ENCODE measurements at places on chromosomes 12 and 14. TPM values are rescaled to one million over a fixed set of nuclear protein-coding genes. Genes with fewer than 3 reads are reported as not detected.
A peak's percentile ranks its signal among the peaks of the same experiment; 100 is the strongest.

- H3K4me3 ChIP-seq: no peak overlapping the region
- H3K27ac ChIP-seq: no peak overlapping the region
- no peak for DNase-seq
- H3K27me3 ChIP-seq: no peaks in the 10 kb centered on the region
Observed at GRCh38 chr12:77189458-77189857, 124.1 kb upstream of the E2F7 start.

GRCh38 chr12:30385706-30386105 lies 310.0 kb downstream of the IPO8 start:
- H3K4me1 ChIP-seq: no peaks in the 10 kb centered on the region
- no peak overlapping the region for H3K27ac ChIP-seq
- DNase-seq: no peak

DNA sequence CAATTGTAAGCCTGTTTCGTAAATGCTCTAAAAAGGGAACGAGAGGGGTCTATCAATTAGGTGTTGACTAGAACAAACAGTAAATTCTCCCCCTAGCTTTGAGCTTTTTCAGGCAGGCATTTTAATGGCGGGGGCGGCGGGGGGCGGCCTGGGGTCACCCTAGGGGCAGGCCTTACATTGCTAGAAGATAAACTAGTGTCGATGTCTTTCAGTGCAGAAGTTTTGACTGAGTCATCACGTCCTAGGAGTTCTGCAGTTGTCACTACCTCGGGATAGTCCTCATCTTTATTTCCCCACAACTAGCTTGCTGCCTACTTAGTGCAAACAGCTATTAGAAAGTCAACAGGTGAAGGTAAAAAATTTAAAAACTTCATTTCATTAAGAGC lies 1.6 kb downstream of the ATP6V1D start:
- H3K36me3 ChIP-seq: no peaks in the 10 kb centered on the region
- peaks cover 8% of the 10 kb centered on the region for H3K4me1 ChIP-seq
- no peaks in the 10 kb centered on the region for H3K27me3 ChIP-seq
- no peak overlapping the region for H3K4me3 ChIP-seq
- H3K27ac ChIP-seq: no peak overlapping the region

GRCh38 chr14:38124506-38124905 lies 83.2 kb upstream of the SSTR1 start:
- no peaks in the 10 kb centered on the region for H3K27me3 ChIP-seq
- no peaks in the 10 kb centered on the region for H3K36me3 ChIP-seq
- no peak overlapping the region for H3K27ac ChIP-seq
- H3K4me3 ChIP-seq: no peak overlapping the region

DNA sequence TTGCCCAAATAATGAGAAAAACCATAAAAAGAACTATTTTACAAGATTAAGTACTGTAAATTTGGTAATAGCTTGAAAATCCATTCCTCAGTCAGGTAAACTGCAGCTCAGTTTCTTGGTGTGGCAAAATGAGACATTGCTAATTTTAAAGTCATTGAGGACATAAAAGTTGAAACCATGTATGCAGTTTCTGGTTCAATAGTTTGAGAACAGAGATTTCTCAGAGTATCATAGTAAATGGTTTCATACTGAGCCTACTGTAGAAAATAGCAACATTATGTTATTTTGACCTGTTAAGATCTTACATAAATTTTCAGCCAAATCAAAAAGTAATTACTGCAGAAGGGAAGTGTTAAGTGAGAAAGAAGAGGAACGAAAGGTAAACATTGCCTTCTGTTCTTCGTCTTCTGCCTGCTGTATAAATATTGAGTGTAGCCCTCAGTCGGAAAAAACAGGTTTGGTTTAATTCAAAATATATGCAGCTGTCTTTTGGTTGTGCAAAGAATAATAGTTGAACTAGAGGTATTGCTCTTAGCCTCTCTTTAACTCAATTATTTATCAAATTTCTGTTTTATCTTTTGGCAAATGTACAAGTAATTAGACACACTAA lies 119.6 kb downstream of the SYNE2 start:
- no peak for DNase-seq
- peaks cover 3% of the 10 kb centered on the region for H3K4me1 ChIP-seq
- H3K36me3 ChIP-seq: peaks cover 4% of the 10 kb centered on the region
- no peak overlapping the region for H3K4me3 ChIP-seq
- H3K27me3 ChIP-seq: no peaks in the 10 kb centered on the region
- H3K27ac ChIP-seq: no peak overlapping the region

- no peaks in the 10 kb centered on the region for H3K36me3 ChIP-seq
- H3K27me3 ChIP-seq: no peaks in the 10 kb centered on the region
- H3K4me1 ChIP-seq: peaks cover 5% of the 10 kb centered on the region
- H3K27ac ChIP-seq: no peak overlapping the region
- no peak overlapping the region for H3K4me3 ChIP-seq
Observed at GRCh38 chr12:31578632-31579031, 12.3 kb downstream of the DENND5B start.

- H3K4me3 ChIP-seq: no peak overlapping the region
- no peaks in the 10 kb centered on the region for H3K36me3 ChIP-seq
- no peak overlapping the region for H3K27ac ChIP-seq
- no peak for DNase-seq
Observed at GRCh38 chr12:78155546-78155945, 324.9 kb downstream of the NAV3 start.

GRCh38 chr12:70415987-70416386 lies 49.9 kb downstream of the KCNMB4 start:
- no peaks in the 10 kb centered on the region for H3K36me3 ChIP-seq
- H3K27me3 ChIP-seq: no peaks in the 10 kb centered on the region
- no peak overlapping the region for H3K4me3 ChIP-seq
- no peaks in the 10 kb centered on the region for H3K4me1 ChIP-seq
- no peak overlapping the region for H3K27ac ChIP-seq

GRCh38 chr12:71504476-71504875 lies 64.9 kb downstream of the LGR5 start:
- H3K27me3 ChIP-seq: no peaks in the 10 kb centered on the region
- no peaks in the 10 kb centered on the region for H3K4me1 ChIP-seq
- no peak overlapping the region for H3K27ac ChIP-seq
- H3K4me3 ChIP-seq: no peak overlapping the region

GRCh38 chr12:47216150-47216677 lies 136.5 kb upstream of the AMIGO2 start:
- no peaks in the 10 kb centered on the region for H3K36me3 ChIP-seq
- no peaks in the 10 kb centered on the region for H3K4me1 ChIP-seq
- H3K4me3 ChIP-seq: no peak overlapping the region
- no peaks in the 10 kb centered on the region for H3K27me3 ChIP-seq
- DNase-seq: no peak

DNA sequence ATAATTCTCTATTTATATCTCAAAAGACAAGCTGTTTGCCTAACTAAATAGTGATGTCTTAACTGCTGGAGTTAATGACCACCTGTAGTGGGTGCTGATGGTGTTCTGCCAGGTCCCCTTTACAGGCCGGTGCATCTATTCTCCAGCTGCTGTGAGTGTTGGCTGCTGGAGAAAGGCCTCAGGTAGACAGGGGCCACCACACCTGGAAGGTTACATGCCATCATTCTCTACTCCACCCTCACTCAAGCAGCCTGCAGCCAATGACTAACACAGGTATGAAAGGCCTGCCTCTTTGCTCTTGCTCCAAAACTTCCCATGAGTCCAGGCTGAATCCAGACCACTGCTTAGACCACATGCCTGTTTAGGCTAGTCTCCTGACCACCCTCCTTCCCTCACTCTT lies 73.9 kb downstream of the RPS6KA5 start:
- no peak for DNase-seq
- no peak overlapping the region for H3K27ac ChIP-seq
- no peaks in the 10 kb centered on the region for H3K36me3 ChIP-seq
- H3K4me1 ChIP-seq: no peaks in the 10 kb centered on the region

DNA sequence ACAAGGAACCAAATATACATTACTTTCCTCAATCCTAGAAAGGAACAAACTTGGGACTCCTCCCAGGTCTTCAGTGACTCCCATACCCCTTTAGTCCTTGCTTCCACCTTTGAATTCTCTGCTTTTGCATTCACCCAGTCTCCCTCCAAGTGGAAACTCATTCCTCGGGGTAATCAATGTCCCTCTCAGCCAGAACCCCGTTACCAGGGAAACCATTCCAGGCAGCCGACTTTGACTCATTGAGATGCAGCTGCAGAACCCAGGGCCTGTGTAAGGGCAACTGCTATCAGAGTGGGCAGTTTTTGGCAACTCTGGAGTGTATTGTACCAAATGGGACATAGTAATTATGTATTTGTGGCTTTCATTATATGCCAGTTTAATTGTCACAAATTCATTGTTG lies 186.2 kb downstream of the NRXN3 start:
- H3K36me3 ChIP-seq: no peaks in the 10 kb centered on the region
- H3K4me3 ChIP-seq: no peak overlapping the region
- H3K4me1 ChIP-seq: no peaks in the 10 kb centered on the region
- DNase-seq: no peak
- H3K27me3 ChIP-seq: no peaks in the 10 kb centered on the region

- H3K27me3 ChIP-seq: no peaks in the 10 kb centered on the region
- H3K36me3 ChIP-seq: no peaks in the 10 kb centered on the region
- no peaks in the 10 kb centered on the region for H3K4me1 ChIP-seq
- H3K27ac ChIP-seq: no peak overlapping the region
- DNase-seq: no peak
- H3K4me3 ChIP-seq: no peak overlapping the region
Observed at GRCh38 chr14:96078625-96079016, 39.5 kb downstream of the C14orf132 start.

- no peak overlapping the region for H3K27ac ChIP-seq
- DNase-seq: no peak
- no peaks in the 10 kb centered on the region for H3K4me1 ChIP-seq
- no peak overlapping the region for H3K4me3 ChIP-seq
- no peaks in the 10 kb centered on the region for H3K27me3 ChIP-seq
- H3K36me3 ChIP-seq: no peaks in the 10 kb centered on the region
Observed at GRCh38 chr14:91294153-91294552, 49.6 kb upstream of the GPR68 start.

DNA sequence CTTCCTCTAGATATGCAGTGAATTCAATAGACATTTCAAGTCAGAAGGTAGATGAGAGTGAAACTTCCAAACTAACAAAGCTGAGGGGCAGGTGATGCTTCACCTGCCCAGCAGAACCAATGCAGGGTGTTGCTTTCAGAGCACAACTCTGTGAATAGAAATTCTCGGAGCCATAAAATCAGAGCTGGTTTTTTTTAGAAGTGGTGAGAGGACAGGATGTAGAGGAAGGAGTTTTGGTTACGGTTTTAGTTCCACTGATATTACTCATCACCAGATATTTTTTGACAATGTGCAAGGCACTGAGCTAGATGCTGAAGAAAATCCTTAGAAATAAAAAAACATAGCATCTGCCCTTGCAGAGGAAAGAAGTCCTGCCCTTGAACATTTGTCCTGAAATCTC lies 62.2 kb downstream of the BMP4 start:
- no peak for DNase-seq
- H3K4me1 ChIP-seq: no peaks in the 10 kb centered on the region
- no peaks in the 10 kb centered on the region for H3K27me3 ChIP-seq
- no peaks in the 10 kb centered on the region for H3K36me3 ChIP-seq
- no peak overlapping the region for H3K27ac ChIP-seq

DNA sequence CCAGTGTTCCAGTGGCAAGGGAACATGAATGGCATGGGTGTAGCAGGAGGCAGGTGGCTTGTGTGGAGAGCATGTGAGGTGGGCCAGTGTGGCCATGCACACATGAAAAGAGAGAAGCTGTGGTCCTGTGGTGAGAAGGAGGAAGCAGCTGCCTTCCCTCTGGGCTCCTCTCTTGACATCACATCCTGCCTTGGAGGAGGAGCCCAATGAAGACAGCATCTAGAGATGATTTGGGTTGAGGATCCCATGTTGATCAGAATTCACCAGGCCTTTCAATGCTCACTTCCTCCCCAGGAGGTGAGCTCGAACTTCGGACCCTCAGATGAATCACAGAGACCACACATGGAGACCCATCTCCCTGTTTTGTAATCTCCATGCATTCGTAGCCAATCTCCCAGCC lies 82.6 kb downstream of the LRRC74A start:
- H3K4me1 ChIP-seq: peaks cover 13% of the 10 kb centered on the region
- H3K4me3 ChIP-seq: no peak overlapping the region
- H3K36me3 ChIP-seq: no peaks in the 10 kb centered on the region
- no peak for DNase-seq

GRCh38 chr12:26936559-26937442 lies 980 bp downstream of the INTS13 start:
- no peak overlapping the region for H3K27ac ChIP-seq
- H3K36me3 ChIP-seq: no peaks in the 10 kb centered on the region
- peaks cover under 1% of the 10 kb centered on the region for H3K4me1 ChIP-seq
- no peak for DNase-seq
- H3K4me3 ChIP-seq: peak overlapping the region; percentile 98
- H3K27me3 ChIP-seq: no peaks in the 10 kb centered on the region

DNA sequence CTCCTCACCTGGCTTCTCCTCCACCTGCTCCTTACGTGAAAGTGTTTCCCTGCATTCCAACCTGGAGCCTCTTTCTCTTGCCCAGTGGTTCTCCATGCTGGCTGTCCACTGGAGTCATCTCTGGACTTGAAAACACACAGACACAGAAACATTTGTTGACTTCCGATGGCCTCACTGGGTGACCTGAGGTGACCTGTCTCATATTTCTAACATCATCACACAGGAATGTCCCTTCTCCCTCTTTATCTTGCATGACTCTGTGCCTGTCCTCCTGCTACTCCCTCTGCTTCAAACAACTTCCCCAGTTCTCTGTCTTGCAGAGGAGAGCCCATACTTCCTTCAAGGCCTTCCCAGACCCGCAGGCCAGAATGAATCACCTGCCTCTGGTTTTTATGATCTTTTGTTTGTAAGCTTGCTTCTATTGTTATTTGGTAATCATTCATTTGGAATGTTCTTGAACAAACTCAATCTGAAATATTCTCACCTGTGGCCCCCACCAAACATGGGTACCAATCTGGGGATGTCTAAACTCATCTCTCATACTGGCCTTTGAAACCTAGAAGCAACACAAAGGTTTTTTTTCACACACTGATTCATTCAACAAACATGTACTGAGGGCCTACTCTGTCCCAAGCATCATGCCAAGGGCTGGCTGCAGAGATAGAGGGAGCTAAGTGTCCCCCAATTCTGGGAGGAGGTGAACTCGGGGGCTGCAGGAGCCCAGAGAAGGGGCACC lies 9.7 kb upstream of the RIN3 start:
- H3K4me1 ChIP-seq: no peaks in the 10 kb centered on the region
- no peaks in the 10 kb centered on the region for H3K27me3 ChIP-seq
- no peaks in the 10 kb centered on the region for H3K36me3 ChIP-seq
- H3K4me3 ChIP-seq: no peak overlapping the region
- DNase-seq: no peak
- H3K27ac ChIP-seq: no peak overlapping the region

- H3K4me1 ChIP-seq: no peaks in the 10 kb centered on the region
- no peaks in the 10 kb centered on the region for H3K36me3 ChIP-seq
- no peak overlapping the region for H3K4me3 ChIP-seq
- no peaks in the 10 kb centered on the region for H3K27me3 ChIP-seq
Observed at GRCh38 chr14:90924621-90925340, 108.6 kb upstream of the TTC7B start.

The TMTC1 gene
- 20.7 TPM for total RNA-seq

The VWF gene
- 115 TPM for total RNA-seq

The CCDC184 gene
- 16.6 TPM for total RNA-seq

The AICDA gene
- total RNA-seq: not detected

The RD3L gene
- not detected for total RNA-seq

The CEBPE gene
- total RNA-seq: not detected

The CLEC4C gene
- total RNA-seq: not detected

The TMEM229B gene
- total RNA-seq: 2.6 TPM

The LRP6 gene
- 46.2 TPM for total RNA-seq

The ENDOU gene
- 3.4 TPM for total RNA-seq

The SERPINA10 gene
- total RNA-seq: 0.05 TPM
